Fibroblast of skin of abdomen (primary cell): ENCODE measurements at places on chromosomes 1 and 21.

- DNase-seq, result no peak
These were observed 212.1 kb upstream of the FMN2 start for GRCh38 chr1:239879321-239880170.

DNA sequence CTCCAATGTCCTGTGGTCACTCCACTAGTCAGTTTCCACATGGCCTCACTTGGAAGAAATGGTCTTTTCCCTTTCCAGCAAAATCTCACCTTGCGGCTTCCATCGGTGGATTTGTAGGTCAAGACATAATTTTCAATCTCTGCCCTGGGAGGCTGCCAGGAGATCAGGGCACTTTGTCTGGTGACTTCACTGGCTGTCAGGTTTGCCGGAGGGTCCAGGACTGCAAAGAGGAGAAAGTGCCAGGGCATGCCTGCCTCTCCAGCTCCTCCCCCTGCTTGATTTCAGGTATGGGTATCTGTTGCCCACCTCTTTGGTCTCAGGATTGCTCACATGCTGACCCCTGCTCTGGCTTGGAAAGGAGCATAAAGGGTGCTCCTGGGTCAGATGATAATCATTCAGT, 162.8 kb upstream of the KIAA0040 start:
- DNase-seq, result no peak

DNA sequence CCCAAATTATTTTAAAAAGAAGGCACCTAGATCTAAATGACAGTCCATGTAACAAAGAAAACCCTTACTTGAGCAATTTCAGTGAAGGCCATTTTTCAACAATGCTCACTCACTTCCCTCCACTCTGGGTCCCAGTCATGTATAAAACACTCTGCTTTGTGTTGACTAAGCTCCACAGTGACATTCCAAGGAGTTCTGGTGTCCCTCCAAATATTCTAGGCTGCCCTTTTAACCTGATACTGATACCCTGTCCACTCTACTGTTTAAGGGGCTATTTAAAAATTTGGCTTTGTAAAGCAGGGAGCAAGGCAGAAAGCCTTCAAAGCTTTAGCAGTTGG, 73.6 kb downstream of the GNG12 start:
- DNase-seq, result peak; percentile 33

DNA sequence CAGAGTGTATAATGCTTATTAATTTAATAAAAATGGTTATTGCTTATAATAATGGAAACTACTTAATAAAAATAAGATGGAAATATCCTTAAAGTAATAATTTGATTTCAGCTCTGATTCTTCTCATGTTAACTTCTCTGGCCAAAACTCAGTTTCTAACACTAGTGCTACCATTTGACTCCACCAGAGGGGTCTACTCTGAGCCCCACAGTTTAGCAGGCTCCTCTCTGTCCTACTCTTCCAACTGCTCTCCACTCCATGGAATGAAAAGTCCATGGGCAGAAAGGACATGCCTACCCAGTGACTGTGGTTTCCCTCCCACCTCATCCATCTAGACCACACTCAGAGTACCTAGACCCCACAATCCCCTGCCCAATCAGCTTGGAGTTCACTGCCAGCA, 489.1 kb upstream of the CAMK1G start:
- DNase-seq, result no peak

DNA sequence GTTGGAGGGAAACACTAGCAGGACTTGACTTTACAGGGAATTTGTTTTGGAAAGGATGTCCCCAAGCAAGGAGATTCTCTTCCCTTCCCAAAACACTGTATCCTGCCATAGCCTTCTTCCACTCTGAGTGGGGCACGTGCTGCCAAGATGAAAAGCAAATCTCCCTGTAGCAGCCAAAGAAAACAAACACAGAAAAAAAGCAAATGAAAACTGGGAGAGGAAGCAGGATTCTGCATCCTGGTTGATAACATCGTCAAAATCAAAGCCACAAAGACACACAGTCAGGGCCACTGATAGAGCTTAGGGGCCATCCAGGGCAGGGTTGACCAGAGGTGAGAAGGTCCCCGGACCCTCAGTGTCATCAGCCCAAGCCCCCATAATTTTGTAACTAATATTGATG, 16.0 kb upstream of the MTARC2 start:
- no peak for DNase-seq

DNA sequence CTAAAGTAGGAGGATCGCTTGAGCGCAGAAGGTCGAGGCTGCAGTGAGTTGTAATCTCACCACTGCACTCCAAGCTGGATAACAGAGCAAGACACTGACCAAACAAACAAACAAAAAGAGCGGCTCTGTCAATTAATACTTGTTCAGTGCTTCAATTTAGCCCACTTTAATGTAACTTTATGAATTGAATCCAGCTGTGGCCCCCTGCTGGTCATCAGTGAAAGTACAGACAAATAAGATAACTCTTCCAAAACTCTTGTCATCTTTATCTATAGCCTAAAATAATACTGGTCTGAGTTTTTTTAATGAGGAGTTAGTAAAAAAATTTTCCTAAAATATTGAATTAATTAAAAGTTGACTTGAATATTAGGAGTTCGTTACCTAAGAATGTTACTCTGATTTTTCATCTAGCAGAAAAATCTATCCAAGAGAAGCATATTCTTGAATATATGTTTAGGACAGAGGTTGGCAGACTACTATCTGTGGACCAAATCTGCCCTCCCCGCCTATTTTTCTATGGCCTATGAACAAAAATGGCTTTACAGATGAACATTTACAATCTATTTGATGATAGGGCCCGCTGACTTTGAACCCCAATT, 26.1 kb downstream of the ATP5PF start:
- DNase-seq, result peak; percentile 42

- no peak for DNase-seq
These were observed 6.3 kb downstream of the MORN1 start for GRCh38 chr1:2384941-2385481.

GRCh38 chr1:18121072-18121820, 13.6 kb downstream of the IGSF21 start:
- DNase-seq, result no peak

GRCh38 chr1:214847071-214847810, 235.3 kb upstream of the KCNK2 start:
- DNase-seq, result peak; percentile 92

- peak; percentile 28 for DNase-seq
These were observed 89.4 kb downstream of the SDCCAG8 start for GRCh38 chr1:243345205-243345604.
